ENCODE measurements at places on chromosomes 1 and 21.
A peak's percentile ranks its signal among the peaks of the same experiment; 100 is the strongest.

- DNase-seq = no peak
These were observed 16.4 kb downstream of the ZBTB21 start for GRCh38 chr21:41993744-41994143.

GRCh38 chr1:173191011-173191705 is 16.0 kb downstream of the TNFSF4 start:
- no peak for DNase-seq

DNA sequence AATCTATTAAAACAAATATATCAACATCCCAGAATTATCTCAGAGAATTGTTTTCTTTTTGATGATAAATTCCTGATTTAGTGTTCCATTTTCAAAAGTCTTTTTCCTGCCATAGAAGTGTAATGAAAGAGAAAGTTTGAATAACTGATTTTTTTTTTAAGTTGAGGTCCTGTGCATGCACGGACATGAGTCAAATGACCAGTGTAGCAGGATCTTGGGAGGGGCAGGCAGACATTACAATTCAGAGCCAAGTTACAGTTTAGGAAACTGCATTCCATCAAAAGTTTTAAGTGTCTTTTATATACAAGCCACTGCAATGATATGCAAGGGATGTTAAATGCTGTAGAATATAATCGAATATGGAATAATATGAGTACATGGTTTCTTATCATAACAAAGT is 227.5 kb downstream of the HMCN1 start:
- no peak for DNase-seq

- no peak for DNase-seq
These were observed 197.5 kb downstream of the ZNF326 start for GRCh38 chr1:90192408-90192807.

- DNase-seq = no peak
These were observed 5.1 kb downstream of the ABCG1 start for GRCh38 chr21:42223826-42224575.

DNA sequence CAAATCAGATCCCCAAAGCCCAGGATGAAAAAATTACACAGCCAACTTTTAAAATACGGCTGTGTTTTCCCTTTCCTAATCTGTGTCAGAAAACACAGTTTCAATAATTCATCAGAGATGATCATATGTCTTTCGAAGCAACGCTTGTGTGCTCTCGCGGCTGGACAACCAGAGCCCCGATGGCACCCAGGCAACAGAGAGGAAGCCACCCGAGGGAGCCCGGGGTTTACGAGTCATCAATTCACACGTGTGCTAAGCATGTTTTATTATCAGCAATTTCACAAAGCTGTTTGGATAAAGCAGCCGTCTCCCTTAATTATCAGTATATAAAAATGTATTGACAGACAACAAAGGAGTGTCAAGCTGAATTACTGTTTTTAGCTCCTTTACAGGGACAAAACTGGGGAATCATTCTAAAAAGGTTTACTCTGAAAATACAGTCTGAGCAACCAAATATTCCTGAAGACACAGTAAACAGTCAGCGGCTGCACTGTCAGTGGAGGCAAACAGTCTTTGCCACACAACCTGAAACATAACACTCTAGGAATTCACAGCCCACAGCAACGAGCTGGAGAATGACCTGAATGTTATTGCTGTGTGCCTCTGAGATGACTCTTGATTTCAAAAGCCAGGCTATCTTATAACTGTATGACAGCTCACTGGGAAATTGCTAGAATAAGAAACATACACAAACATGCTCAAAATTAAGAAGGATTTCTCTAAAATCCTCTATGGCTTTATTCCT is 201.0 kb downstream of the SIPA1L2 start:
- DNase-seq = no peak

GRCh38 chr1:68230484-68230802 is 1.9 kb downstream of the WLS start:
- no peak for DNase-seq

- DNase-seq = no peak
These were observed 20.6 kb upstream of the PTTG1IP start for GRCh38 chr21:44893948-44894656.

DNA sequence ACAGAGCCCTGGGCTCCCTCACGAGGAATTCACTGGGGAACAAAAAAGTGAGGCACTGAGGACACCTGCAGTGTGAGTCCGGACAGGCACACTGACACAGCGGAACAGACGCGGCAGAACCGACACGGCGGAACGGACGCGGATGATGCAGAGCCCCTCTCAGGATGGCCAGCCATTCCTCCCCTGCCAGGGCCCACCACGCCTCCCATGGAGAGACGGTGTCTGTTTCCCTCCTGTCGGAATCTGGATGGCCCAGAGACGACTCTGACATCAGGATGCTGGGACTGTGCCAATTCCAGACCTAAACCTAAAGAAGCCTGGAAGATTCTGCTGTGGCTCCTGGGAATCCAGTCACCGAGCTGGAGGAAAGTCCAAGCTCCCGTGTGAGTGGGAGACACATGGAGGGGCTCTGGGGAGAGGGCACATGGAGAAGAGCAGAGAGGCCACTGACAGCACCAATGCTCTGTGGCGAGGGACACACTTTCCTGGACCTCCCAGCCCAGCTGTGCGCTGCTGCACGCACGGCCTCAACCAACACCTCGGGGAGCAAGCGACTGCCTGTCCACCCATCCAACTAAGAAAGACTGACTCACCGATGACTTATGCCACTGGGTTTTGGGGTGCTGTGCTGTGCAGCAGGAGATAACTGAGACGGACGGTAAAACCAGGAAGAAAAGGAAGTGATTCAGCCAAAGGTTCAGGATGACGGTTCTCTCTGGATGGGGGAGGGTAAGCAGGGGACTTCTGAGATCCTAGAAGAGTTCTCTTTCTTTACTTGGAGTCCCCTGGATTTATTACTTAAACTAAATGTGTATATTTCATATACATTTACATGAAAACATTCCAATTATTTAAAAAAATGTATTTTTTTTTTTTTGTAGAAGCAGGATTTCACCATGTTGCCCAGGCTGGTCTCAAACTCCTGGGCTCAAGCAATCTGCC is 23.3 kb downstream of the ZBTB17 start:
- no peak for DNase-seq

- DNase-seq = no peak
These were observed 4.3 kb downstream of the MYOM3 start for GRCh38 chr1:24107462-24108138.

- no peak for DNase-seq
These were observed 42.2 kb upstream of the GOLT1A start for GRCh38 chr1:204255966-204256365.

DNA sequence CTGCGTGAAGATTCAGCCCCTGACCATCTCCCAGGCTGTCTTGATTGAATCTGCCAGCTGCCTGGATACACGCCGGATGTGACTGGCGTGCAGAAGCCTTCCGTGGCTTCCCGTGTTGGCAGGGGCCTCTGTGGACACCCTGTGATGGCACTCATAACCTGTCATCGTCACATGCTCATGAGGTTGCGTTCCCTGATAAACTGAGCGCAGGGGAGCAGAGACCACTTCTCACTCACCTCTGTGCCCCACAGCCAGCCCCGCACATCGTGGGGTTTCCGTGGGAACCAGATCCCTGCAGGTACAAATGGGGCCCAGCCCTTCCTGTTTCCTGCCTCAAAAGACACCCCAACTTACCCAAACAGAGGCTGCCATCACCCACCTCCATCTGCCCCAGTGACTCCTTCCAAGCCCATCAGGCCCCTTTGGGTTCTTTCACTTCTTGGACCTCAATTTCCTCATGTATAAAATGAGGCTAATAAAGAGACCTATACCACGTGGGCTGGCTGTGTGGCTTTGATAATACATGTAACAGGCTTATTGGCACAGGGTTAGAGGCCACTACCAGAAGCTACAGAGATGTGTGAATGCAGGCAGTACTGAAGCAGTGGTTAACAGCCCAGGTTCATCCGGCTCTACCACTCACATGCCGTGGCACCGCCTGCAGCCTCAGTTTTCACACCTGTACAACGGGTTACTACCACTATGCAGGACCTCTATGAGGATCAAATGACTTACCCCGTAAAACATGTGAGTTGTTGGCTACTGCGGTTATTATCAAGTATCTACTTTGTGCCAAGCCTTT is 23.6 kb downstream of the HTR6 start:
- DNase-seq = no peak

DNA sequence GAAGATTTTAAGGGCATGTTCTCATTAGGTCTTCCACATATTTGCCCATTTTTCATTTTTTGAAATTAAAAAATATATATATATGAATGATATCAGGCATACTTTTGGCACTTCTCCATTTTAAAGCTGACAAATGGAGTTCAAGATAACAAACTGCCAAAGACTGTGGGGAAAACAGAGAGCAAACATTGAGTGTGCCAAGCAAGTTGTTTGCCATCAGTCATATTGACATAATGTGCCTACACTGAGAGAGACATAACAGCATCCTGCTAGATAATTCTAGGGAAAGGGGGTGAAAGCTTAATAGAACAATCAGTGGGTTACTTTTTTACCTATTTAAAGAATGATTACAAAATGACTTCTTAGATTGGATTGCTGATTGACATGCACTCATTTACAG is 529.4 kb upstream of the CXADR start:
- no peak for DNase-seq

GRCh38 chr1:204560590-204561150 is 44.5 kb downstream of the MDM4 start:
- no peak for DNase-seq

DNA sequence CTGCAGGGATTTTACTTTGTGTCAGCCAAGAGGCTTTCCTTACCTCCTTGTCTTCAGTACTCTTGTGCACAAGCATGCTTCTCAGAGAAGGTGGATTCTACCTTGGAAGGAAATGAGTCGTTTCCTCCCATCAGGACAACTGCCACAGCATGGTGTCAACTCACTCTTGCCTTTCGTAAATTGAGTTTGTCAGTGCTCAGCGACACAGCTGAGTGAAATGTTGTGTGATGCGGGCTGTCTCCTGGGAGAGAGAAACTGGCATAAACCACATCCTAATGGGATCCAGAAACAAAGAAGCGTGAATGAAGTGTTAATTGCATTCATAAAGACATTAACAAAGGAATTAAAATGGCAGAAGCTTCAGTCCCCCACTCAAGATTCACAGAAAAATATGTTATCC is 51.5 kb upstream of the SLC22A15 start:
- DNase-seq = no peak

- DNase-seq = no peak
These were observed 107.6 kb upstream of the CSF3R start for GRCh38 chr1:36590264-36590663.

GRCh38 chr1:167305706-167306277 is 85.1 kb downstream of the POU2F1 start:
- DNase-seq = no peak

DNA sequence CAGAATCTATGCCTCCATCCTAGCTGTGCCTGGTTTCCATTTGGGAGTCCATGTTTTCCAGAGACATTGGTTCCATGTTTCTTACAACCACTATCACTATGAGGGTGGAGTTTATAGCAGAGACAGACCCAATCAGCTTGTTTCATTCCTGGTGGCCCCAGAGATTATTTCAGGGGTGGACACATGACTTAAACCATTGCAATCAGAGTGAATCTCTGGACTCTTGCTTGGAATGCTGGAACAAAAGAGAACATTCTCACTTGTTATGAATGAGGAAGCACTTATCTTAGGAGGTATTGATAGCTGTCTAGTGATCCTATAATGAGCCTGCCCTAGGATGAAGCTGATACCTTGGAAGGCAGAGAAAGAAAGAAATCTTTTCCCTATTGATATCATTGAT is 250.3 kb downstream of the ATG4C start:
- no peak for DNase-seq

DNA sequence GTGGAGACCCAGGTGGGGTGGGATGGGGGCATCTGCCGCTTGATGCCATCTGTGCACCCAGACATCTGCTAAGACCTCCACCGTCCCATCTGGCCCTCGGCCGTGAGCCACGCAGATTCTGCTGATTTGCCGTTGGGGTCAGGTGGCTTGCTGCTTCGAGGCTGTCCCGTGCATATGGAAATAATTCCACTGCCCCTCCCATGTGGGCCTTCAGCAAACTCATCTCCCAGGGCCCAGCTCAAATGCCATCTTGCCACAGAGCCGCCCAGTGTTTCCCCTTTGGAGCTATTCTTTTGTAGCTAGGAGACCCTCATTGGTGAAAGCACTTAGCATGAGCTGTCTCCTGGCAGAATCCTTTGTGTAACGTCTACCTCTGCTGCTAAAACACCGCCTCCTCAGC is 99.8 kb downstream of the KAZN start:
- no peak for DNase-seq

DNA sequence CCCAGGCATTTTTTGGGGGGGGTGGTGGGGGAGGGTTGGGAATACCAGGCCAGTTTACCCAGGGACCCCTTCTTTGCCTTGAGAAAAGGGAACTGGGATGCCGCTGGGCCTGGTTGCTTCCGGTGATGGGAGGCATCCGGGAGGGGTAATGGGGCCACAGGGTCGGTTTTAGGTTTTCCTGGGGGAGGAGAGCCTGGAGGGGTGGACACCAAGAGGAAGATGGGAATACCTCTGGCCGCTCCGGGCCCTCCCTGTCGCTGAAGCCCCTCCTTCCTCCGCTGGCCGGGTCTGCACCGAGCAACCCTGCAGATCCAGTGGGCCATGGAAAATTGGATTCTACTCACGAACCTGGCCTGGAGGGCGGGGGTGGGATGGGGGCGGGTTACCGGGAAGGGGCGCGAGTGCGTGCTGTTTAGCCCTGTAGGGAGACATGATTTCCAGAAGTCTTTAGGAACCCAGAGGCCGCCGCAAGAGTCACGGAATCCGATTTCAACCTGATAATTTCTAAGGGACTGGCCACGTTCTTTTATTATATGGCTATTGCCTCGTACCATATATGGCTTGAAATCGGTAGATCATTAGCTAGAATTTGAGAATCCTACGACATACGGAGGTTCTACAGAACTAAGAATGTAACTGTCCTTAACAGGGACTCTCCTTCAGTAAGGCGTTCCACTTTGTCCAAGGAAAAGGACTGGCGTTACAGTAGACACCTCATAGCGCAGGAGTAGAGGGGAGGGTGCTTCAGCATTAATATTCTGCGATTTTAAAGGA is 749 bp downstream of the AKIRIN1 start:
- peak; percentile 37 for DNase-seq

All from SK-N-DZ (cell line).